Epithelial cell of alveolus of lung (primary cell): ENCODE measurements at places on chromosomes 3 and 15. TPM values are rescaled to one million over a fixed set of nuclear protein-coding genes. Genes with fewer than 3 reads are reported as not detected.

Gene ERICH6
- total RNA-seq = 0.48 TPM in 1 of 2 replicates, not detected in the other

Gene TMC3
- not detected in 2 replicates for total RNA-seq

Gene PLSCR4
- total RNA-seq = 20.6 and 44.7 TPM in 2 replicates

Gene TFRC
- 40.2 and 153 TPM in 2 replicates for total RNA-seq

Gene FAM81A
- total RNA-seq = 0.08 and 0.65 TPM in 2 replicates

Gene NR1I2
- not detected in 2 replicates for total RNA-seq

Gene EXD1
- not detected in 2 replicates for total RNA-seq
